Upper lobe of right lung (tissue), 1 donor: ENCODE measurements at places on chromosomes 11 and 22. TPM values are rescaled to one million over a fixed set of nuclear protein-coding genes. Genes with fewer than 3 reads are reported as not detected.
A peak's percentile ranks its signal among the peaks of the same experiment; 100 is the strongest.

GRCh38 chr22:22195265-22196017 lies 49.1 kb upstream of the VPREB1 start:
- H3K4me1 ChIP-seq, result no peaks in the 10 kb centered on the region
- H3K27me3 ChIP-seq, result peaks cover 37% of the 10 kb centered on the region
- H3K36me3 ChIP-seq, result no peaks in the 10 kb centered on the region
- H3K27ac ChIP-seq, result no peak overlapping the region
- peak; percentile 83 for DNase-seq

- no peaks in the 10 kb centered on the region for H3K27me3 ChIP-seq
- no peaks in the 10 kb centered on the region for H3K36me3 ChIP-seq
- H3K4me1 ChIP-seq, result peaks cover 14% of the 10 kb centered on the region
- no peak overlapping the region for H3K27ac ChIP-seq
- H3K4me3 ChIP-seq, result no peak overlapping the region
- no peak for DNase-seq
Observed at GRCh38 chr11:128210148-128210940, 377.0 kb downstream of the ETS1 start.

The CXCR5 gene
- not detected for total RNA-seq

The LDHAL6A gene
- total RNA-seq, result not detected

- H3K36me3 ChIP-seq, result no peaks in the 10 kb centered on the region
- no peaks in the 10 kb centered on the region for H3K4me1 ChIP-seq
- DNase-seq, result peak; percentile 73
- H3K27ac ChIP-seq, result no peak overlapping the region
- no peak overlapping the region for H3K4me3 ChIP-seq
Observed at GRCh38 chr11:112355726-112356125, 95.1 kb upstream of the PLET1 start.

The LRRN4CL gene
- 2.0 TPM for total RNA-seq

The IRAG1 gene
- 18.0 TPM for total RNA-seq

DNA sequence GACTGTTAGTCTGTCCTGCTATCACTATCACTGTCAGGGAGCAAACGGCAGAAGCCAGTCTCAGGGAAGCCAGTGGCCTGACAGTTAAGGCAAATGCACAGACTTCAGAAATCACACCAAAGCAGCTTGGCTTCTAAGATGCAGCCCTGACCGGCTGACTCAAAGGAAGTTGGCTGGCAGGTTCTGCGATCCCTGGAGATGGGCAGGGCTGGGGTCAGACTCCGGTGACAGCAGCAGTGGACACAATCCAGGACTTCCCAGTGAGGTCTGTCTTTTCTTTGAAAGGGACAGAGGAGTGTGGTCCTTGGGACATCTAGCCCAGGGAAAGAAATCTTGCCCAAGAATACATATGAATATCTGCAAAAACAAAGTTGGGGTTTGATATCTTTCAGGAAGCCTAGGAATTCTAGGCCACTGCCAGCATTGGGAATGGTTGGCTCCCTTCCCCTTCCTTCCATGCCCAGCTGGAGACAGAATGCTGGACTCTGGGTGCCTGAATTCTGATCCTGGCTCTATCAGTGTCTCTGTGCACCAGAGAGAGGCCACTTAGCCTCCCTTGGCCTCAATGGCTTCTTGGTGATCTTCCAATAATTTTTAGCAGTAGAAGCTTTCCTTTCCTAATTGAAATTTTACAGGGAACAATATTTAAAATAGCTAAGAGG lies 108.9 kb downstream of the KIRREL3 start:
- H3K36me3 ChIP-seq, result no peaks in the 10 kb centered on the region
- peaks cover 10% of the 10 kb centered on the region for H3K4me1 ChIP-seq
- no peak for DNase-seq
- no peak overlapping the region for H3K27ac ChIP-seq
- no peak overlapping the region for H3K4me3 ChIP-seq

DNA sequence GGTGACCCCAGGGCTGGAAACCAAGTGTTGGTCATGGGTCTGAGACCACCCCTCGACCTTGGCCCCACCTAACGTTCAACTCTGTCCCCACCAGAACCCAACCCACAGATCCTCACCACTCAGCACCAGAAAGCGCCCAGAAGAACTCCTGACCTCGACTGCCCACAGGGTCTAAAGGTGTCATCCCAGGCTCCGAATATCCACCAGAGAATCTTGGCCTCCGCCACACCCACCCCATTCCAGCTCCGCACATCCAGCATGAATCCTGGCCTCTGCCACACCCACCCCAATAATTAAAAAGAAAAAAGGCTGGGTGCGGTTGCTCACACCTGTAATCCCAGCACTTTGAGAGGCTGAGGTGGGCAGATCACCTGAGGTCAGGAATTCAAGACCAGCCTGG lies 1.3 kb downstream of the CERK start:
- peaks cover 53% of the 10 kb centered on the region for H3K4me1 ChIP-seq
- no peaks in the 10 kb centered on the region for H3K36me3 ChIP-seq
- no peak for DNase-seq
- peak overlapping the region; percentile 87 for H3K4me3 ChIP-seq
- H3K27ac ChIP-seq, result peak overlapping the region; percentile 65

GRCh38 chr11:83612891-83613766 lies 327.0 kb upstream of the CCDC90B start:
- no peak overlapping the region for H3K27ac ChIP-seq
- H3K27me3 ChIP-seq, result no peaks in the 10 kb centered on the region
- H3K36me3 ChIP-seq, result no peaks in the 10 kb centered on the region
- no peaks in the 10 kb centered on the region for H3K4me1 ChIP-seq
- no peak overlapping the region for H3K4me3 ChIP-seq

GRCh38 chr22:20211997-20212753 lies 55.9 kb downstream of the RTN4R start:
- no peaks in the 10 kb centered on the region for H3K27me3 ChIP-seq
- H3K4me1 ChIP-seq, result peaks cover 12% of the 10 kb centered on the region
- no peak overlapping the region for H3K4me3 ChIP-seq
- DNase-seq, result peak; percentile 85
- H3K27ac ChIP-seq, result no peak overlapping the region
- no peaks in the 10 kb centered on the region for H3K36me3 ChIP-seq

The OR52I1 gene
- not detected for total RNA-seq

GRCh38 chr11:100831929-100832494 lies 144.9 kb downstream of the ARHGAP42 start:
- no peak overlapping the region for H3K27ac ChIP-seq
- H3K4me1 ChIP-seq, result no peaks in the 10 kb centered on the region
- no peak overlapping the region for H3K4me3 ChIP-seq
- DNase-seq, result no peak
- no peaks in the 10 kb centered on the region for H3K36me3 ChIP-seq

DNA sequence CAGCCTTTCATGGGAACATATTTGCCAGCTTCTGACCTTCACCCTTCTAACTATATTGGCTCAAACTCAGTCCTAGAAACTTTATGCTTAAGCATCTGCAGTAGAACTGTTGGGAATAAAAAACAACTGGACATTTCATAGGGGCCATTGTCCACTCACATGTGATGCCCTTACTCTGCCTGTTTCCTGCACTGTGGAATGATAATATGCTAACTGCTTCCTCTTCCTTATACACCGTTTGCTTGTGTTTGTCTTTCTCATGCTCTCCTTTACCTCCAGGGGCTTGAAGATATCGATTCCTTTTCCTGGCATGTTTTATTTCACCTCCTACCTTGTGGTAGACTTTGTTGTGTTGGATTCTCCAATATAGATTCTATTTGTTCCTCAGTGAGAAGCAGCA lies 333.0 kb upstream of the DDI1 start:
- H3K27me3 ChIP-seq, result no peaks in the 10 kb centered on the region
- H3K4me1 ChIP-seq, result peaks cover 5% of the 10 kb centered on the region
- H3K4me3 ChIP-seq, result no peak overlapping the region
- no peak for DNase-seq

DNA sequence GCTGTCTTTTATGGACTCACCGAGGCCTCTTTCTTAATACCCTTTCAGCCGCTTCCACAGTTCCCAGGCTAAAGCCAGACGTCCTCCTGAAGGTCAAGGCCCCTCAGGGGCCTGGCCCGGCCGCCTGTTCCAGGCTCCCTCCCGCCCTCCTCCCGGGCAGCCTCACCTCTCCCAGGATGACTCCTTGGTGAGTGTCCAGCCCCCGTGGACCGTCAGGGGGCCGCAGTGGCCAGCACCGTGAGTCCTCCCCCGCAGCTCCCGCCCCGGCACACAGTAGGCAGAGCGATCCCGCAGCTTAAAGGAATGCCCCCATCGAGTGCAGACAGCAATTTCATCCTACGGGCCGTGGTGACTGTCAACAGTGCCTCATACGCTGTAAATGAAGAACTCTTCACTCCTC lies 32.9 kb downstream of the ELFN2 start:
- no peaks in the 10 kb centered on the region for H3K4me1 ChIP-seq
- H3K27me3 ChIP-seq, result no peaks in the 10 kb centered on the region
- DNase-seq, result no peak
- no peak overlapping the region for H3K27ac ChIP-seq

The ANO1 gene
- total RNA-seq, result 16.8 TPM

GRCh38 chr11:2523821-2524391 lies 79.1 kb downstream of the KCNQ1 start:
- H3K27me3 ChIP-seq, result no peaks in the 10 kb centered on the region
- H3K4me1 ChIP-seq, result peaks cover 4% of the 10 kb centered on the region
- no peaks in the 10 kb centered on the region for H3K36me3 ChIP-seq
- H3K4me3 ChIP-seq, result no peak overlapping the region
- peak; percentile 43 for DNase-seq

GRCh38 chr11:106061249-106061784 lies 15.8 kb downstream of the KBTBD3 start:
- no peak for DNase-seq
- no peak overlapping the region for H3K4me3 ChIP-seq
- H3K36me3 ChIP-seq, result no peaks in the 10 kb centered on the region
- H3K27me3 ChIP-seq, result no peaks in the 10 kb centered on the region

The SMIM35 gene
- not detected for total RNA-seq

GRCh38 chr11:68838572-68838964 lies 3.1 kb downstream of the CPT1A start:
- H3K27ac ChIP-seq, result peak overlapping the region; percentile 90
- peaks cover 63% of the 10 kb centered on the region for H3K4me1 ChIP-seq
- no peaks in the 10 kb centered on the region for H3K36me3 ChIP-seq
- no peak for DNase-seq
- H3K27me3 ChIP-seq, result no peaks in the 10 kb centered on the region

The RPS13 gene
- total RNA-seq, result 755 TPM

DNA sequence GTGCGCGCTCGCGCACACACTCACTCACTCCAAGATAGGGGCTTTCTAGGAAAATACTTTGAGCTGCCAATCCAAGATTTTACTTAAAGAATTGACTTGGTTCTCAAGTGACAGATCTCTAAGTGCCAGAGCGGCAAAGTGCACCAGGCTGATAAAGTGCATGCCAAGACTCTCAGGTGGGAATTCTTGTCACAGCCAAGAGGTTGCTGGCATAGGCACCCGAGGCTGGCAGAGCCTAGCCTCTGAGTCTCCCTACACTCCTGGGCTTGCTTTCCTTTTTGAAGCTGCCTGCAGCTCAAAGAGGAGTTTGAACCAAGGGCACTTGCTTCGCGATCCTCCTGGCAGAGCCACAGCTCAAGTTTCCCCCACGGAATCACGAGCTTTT lies 2.5 kb upstream of the ADM start:
- peaks cover 43% of the 10 kb centered on the region for H3K4me1 ChIP-seq
- H3K27ac ChIP-seq, result peak overlapping the region; percentile 79
- no peaks in the 10 kb centered on the region for H3K36me3 ChIP-seq
- peak overlapping the region; percentile 66 for H3K4me3 ChIP-seq
- DNase-seq, result no peak

GRCh38 chr11:66142370-66143263 lies 72.5 kb downstream of the PACS1 start:
- H3K36me3 ChIP-seq, result no peaks in the 10 kb centered on the region
- no peak overlapping the region for H3K4me3 ChIP-seq
- H3K27ac ChIP-seq, result no peak overlapping the region
- H3K27me3 ChIP-seq, result no peaks in the 10 kb centered on the region
- DNase-seq, result no peak

DNA sequence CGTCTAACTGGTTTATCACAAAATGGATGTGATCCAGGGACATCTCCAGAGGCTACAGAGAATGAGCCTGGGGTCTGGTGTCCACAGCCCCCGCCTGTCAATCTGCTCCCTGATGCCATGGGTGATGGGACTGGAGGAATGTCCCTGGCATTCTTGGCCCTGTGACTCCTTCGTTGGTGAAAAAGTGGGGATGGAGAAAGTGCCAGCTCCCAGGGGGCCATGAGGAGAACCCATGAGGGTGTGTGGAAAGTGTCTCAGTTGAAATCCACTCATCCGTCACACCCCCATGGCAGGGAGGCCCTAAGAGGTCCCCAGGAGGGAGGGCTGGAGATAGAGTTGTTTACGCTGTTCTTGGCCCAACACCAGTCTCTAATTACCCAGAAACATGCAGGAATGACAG lies 322.0 kb downstream of the CTTN start:
- H3K27ac ChIP-seq, result no peak overlapping the region

The LMO2 gene
- 65.1 TPM for total RNA-seq

DNA sequence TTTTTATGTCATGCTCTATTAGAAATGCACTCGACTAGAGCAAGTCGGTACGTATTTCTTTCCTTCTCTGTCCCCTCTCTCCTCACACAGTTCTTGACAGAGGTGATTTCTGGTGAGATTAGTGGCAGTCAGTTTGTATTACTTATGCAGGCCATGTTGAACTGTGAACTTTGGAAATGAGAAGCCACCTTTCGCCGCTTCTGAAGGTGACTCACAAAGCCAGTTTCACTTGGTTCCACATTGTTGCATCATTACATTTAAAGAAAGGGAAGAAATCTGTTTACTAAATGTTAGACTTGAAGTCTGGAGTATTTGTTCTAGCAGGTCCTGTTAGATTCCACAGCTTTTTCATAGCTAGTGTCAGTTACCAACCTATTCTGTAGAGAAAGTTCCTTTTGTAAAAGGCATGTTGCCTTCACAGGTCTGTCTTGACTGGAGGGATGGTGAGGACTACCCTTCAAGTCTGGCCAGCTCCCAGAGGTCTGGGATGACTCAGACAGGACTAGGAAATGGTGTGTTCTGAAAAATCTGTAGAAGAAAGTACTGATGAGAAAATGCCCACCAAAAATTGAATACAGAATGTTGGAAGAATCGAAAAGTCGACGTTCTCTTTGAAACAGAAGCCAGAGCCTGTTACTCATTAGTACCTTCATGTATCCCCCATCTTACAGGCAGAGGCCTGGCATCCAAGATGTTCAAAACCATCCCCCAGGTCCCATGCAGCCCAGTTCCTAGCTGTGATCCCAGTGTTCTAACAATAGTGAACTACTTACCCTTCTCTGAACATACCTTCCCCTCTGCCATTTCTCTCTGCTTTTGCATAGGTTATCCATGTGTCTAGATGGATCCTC lies 181.4 kb downstream of the DBX1 start:
- H3K36me3 ChIP-seq, result no peaks in the 10 kb centered on the region
- no peaks in the 10 kb centered on the region for H3K27me3 ChIP-seq
- H3K4me3 ChIP-seq, result no peak overlapping the region
- peak; percentile 68 for DNase-seq
- H3K4me1 ChIP-seq, result peaks cover 31% of the 10 kb centered on the region
- H3K27ac ChIP-seq, result peak overlapping the region; percentile 15

DNA sequence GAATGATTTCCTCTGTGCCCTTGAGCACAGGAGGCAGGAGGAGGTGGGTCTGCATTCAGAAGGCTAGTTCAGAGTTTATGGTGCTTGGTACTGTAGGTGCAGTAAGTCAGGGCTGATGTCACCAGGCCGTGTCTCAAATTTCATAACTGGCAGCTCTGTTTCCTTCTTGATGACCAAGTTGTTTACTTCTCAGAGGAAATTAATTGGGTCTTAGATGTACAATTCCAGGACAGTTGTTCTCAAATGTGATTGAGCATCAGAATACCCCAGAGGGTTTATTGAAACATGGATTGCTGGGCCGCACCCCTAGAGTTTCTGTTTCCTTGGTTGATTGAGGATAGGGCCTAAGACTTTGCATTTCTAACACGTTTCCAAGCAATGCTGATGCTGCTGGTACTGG lies 6.2 kb downstream of the AMOTL1 start:
- DNase-seq, result no peak
- no peak overlapping the region for H3K27ac ChIP-seq
- H3K27me3 ChIP-seq, result no peaks in the 10 kb centered on the region
- H3K36me3 ChIP-seq, result no peaks in the 10 kb centered on the region
- no peak overlapping the region for H3K4me3 ChIP-seq

The C11orf91 gene
- 1.5 TPM for total RNA-seq

The ANO5 gene
- 5.9 TPM for total RNA-seq

The PYGM gene
- 2.0 TPM for total RNA-seq
